ENCODE measurements at places on chromosomes 13 and 19. TPM values are rescaled to one million over a fixed set of nuclear protein-coding genes. Genes with fewer than 3 reads are reported as not detected.

GRCh38 chr13:33249066-33249465 lies 36.5 kb downstream of the STARD13 start:
- peak; percentile 44 for DNase-seq

- no peak for DNase-seq
These were observed 11.5 kb downstream of the ZNF552 start for GRCh38 chr19:57803265-57803593.

- DNase-seq: peak; percentile 52
These were observed 32.9 kb downstream of the ZNF701 start for GRCh38 chr19:52602941-52603340.

CCDC8 gene
- total RNA-seq: not detected

DNA sequence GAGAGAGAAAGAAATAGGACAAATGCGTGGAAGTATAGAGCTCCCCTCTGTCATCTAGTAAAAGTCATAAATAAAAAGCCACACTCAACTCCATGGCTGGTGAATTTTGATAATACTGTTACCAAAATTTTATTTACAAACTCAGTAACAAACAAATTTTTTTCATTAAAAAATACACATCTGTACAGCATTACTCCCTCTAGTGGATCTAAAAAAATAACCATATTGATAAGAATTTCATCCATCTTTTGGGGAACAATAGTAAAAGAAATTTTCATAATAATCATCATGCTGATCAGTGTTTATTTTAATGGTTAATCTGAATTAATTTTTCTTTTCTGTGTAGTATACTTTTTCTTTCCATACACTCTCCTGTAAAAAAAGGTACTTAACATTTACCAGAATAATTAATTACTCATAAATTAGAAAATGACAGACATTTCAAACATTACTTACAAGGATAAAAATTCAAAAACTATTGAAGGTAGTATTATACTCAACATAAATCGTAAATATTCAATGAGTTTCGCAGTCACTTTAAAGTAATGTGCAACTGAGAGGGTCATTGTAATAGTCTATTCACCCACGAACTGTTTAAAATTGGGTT lies 173.5 kb upstream of the LSM14A start:
- peak; percentile 47 for DNase-seq

TMPRSS9 gene
- 0.17 TPM for total RNA-seq

DNA sequence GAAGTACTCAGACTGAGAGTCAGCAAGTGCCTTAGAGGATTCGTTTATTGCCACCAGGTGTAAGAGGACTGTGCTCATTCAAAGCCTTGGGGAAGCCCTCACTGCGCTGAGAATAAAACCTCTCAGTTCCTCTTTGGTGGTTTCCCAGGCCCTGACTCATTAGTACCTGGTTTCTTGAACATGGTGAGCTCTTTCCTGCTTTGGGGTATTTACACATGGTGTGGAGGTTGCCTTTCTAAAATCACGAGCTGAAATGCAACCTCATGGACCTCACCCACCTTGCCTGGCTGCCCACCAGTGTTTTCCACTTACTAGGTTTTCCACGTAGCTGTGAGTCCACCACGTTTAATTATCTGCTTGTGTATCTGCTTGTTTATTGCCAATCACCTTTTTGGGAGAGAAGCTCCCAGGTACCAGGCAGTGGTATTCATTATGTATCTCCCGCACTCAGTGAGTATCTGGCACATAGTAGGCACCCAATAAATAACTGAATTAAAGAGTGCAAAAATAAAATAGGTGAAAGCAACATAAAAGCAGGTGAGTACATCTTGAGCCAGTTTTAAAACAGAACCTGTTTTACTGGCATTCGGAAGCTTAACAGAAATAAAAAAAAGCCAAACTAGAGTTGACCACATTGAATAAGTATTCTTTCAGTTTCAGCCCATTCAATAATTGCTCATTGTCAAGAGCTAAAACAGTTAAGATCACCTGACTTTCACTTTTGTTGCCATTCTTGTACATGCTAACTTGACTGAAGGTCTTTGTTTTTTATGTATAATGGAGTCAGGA lies 533.0 kb downstream of the MYO16 start:
- peak; percentile 73 for DNase-seq

CXCL17 gene
- 0.98 TPM for total RNA-seq

GRCh38 chr19:35130761-35131720 lies 3.8 kb downstream of the LGI4 start:
- no peak for DNase-seq

DNA sequence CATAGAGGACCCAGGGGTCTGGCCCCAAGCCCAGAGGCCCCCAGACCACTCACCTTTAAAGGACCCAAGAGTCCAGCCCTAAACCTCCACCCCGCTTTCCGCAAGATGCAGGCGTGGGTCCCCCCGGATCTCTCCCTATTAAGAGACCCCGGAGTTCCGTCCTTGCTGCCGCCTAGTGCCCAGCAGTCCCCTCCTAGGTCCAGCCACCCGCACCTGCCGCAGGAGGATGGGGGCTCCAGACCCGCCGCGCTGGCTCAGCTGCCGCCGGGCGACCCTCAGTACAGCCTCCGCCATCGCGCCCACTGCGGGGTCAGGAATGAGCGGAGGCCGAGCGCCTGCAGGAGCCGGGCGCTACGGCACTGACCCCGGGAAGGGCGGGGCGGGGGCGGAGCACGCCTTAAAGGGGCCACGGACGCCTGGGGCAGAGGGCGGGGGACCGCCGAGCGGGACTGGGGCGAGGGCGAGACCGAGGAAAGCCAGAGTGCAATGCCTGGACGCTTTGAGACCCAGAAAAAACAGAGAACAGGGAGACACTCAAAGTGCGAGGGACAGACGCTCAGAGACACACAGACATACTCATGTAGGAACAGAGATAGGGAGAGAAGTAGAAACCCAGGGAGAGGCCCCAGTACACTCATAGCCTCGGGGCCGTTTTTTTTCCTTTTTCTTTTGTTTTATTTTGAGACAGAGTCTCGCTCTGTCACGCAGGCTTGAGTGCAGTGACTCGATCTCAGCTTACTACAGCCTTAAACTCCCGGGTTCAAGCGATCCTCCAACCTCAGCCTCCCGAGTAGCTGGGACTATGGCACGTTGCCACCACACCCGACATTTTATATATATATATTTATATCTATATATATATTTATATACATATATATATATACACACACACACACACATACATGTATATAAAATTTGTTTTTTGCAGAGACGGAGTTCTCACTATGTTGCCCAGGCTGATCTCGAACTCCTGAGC lies at the start of gene ETHE1:
ETHE1 (minus strand) TSS at position 318 of the 976 bp plus-strand sequence; CDS start at position 294, 24 bp downstream.
- peak; percentile 54 for DNase-seq

WDR62 gene
- 13.3 TPM for total RNA-seq

- no peak for DNase-seq
These were observed 15.6 kb upstream of the SIGLEC10 start for GRCh38 chr19:51433043-51433442.

GIPC1 gene
- total RNA-seq: 671 TPM

ZNF442 gene
- 1.1 TPM for total RNA-seq

GRCh38 chr13:73061473-73061872 lies 2.7 kb downstream of the KLF5 start:
- DNase-seq: no peak

DNA sequence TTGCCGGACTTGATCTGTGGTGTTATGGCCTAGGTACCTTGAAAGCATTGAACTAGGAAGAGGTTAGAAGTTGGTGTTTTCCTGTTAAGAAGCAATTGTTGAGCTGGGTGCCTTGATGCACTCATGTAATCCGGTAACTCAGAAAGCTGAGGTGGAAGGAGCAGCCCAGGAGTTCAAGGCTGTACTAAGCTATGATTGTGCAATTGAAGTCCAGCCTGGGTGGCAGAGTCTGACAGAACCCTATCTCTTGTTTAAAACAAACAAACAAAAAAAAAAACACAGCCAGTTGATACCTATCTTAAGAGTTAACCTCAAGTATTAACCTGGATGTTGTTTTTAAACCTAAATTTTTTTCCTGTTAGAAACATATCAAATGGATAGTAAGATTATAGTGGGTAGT lies 19.3 kb downstream of the SAFB start:
- DNase-seq: no peak

- no peak for DNase-seq
These were observed 4.7 kb upstream of the ZNF611 start for GRCh38 chr19:52739576-52739975.

DNA sequence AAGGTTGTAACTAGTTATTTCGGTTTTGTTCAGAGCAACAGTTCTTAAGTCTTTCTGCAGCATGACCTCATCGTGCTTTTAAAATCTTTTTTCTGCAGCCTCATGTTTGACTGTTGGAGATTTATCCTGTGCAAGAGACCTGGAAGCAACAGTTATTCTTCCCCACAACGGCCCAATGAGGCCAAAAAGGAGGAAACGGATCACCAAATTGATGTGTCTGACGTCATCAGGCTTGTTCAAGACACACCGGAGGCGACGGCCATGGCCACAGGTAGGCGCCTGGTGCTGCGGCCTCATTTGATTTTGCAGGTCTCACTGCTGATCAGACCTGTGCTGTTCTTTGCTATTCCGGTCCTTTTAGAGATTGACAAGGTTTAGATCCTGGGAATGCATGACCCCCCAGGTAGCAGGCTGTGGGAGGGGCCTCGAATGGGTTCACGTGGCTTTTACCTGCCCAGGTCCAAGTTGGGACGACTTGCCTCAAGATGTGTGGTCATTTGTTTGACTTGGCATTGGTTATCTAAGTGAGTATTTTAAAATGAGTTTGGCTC lies 66.8 kb upstream of the MCF2L start:
- DNase-seq: no peak

- DNase-seq: peak; percentile 72
These were observed 26.2 kb upstream of the WDFY2 start for GRCh38 chr13:51557875-51558612.

GRCh38 chr13:112804374-112804773 lies 114.5 kb downstream of the ATP11A start:
- DNase-seq: no peak

- DNase-seq: peak; percentile 89
These were observed 47.9 kb downstream of the RUBCNL start for GRCh38 chr13:46339035-46339666.

DNA sequence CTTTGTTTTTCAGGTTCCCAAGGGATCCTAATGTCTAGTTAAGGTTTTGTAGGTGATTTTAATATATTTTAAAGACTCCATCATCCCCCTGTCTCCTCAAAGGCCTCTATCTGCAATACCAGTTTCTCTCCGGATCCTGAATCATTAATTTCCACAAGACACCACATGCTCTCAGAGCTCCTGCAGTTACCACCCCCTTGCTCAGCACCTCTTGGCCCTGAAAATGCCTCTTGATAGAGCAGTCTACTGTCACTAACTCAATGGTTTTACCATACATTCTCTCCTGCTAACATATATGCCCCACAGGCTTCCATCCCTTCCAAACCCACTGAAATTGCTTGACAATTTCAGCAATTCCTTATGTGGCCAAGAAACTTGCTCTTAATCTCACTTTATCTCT lies 1.9 kb upstream of the PEG3 start:
- DNase-seq: no peak

- no peak for DNase-seq
These were observed 1358.5 kb upstream of the PCDH9 start for GRCh38 chr13:68588623-68589022.

- DNase-seq: no peak
These were observed 8.1 kb upstream of the PTBP1 start for GRCh38 chr19:788983-789700.

- DNase-seq: no peak
These were observed 1317.9 kb upstream of the SPRY2 start for GRCh38 chr13:81658598-81659370.

CLEC11A gene
- 2.4 TPM for total RNA-seq

DNA sequence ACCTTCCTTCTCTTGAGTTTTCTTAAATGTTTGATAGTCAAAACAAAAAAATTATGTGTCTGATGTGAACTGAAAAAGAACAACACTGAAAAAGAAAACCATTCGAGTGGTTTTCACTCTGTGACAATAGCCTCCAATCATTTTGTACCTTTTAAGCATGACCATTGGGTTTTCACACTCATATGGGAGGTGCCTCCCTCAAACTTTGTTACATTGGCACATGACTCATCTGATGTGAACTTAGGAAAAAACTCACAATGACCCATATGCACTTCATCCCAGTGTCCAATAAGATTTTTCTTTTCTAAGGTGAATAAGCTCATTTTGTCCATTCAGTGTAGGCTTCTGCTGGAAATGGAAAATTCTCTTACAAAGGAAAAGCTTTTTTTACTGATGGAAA lies 66.6 kb upstream of the XPO4 start:
- peak; percentile 57 for DNase-seq

- DNase-seq: peak; percentile 79
These were observed 966 bp downstream of the JUNB start for GRCh38 chr19:12792051-12792852.

DNA sequence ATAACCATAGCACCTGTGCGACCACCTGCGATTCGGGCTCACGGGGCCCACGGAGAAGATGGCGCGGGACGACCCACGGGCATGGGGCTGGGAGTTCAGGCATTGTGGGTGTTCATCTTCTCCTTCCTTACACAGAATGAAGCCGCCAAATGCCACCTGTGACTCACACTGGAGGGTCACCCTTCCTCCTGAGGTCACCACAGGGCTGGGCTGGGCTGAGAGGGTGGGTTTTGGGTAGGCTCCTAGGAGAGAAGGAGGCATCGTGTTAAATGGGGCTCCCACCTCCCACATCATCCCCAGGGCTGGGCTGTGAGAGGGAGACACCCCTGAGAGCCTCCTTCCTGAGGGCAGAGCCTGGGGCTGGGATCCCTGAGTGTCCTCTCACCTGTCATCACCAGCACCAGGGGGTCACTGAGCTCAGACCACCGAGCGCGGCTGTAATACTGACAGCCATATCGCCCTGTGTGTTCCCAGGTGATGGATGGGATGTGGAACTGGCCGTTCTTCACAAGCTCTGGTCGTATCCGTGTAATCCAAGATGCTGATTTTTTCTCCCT lies 1.4 kb downstream of the LILRB2 start:
- DNase-seq: no peak

- DNase-seq: no peak
These were observed 104.7 kb upstream of the CLDN10 start for GRCh38 chr13:95447814-95448213.

- no peak for DNase-seq
These were observed 496.8 kb downstream of the MYO16 start for GRCh38 chr13:109126178-109126577.

DNA sequence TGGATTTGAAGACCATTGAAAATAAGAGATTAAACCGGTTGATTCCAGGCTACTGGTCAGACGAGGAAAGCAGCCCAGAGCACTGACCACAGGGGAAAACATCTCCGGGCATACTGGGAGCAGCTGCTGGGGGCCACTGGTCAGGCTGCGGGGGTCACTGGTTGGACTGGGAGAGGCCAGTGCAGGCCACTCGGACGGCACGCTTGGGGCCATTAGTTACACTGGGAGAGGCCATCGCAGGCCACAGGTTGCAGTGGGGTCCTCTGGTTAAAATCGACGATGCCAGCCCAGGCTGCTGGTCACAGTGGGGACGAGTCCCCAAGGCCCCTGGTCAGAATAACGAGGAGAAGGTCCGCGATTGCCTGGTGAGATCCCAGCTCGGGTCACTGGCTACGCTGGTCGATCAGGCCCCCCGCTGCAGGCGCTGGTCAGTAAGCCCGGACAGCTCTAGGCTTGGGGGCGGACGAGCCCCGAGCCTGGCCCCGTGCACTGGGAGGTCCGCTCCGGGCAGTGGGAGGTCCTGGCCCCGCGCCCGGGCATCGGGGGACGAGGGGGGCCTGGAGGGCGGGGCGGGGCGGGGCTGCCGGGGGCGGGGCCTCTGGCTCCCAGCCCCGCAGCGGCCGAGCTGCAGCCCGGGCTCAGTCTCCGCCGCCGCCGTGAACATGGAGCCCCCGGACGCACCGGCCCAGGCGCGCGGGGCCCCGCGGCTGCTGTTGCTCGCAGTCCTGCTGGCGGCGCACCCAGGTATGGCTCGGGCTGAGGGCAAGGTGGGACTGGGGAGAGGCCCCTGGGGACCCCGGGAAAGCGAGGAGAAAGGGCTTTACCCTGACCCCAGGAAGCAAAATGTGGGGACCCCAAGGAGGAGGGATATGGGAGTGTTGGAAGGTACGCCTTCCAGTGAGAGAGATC lies at the start of gene BCAM:
BCAM (plus strand) TSS at position 641 of the 909 bp plus-strand sequence; CDS start at position 663, 22 bp downstream.
- DNase-seq: peak; percentile 58
